Central memory CD4-positive, alpha-beta T cell (primary cell): ENCODE measurements at places on chromosomes 6 and 20.

DNA sequence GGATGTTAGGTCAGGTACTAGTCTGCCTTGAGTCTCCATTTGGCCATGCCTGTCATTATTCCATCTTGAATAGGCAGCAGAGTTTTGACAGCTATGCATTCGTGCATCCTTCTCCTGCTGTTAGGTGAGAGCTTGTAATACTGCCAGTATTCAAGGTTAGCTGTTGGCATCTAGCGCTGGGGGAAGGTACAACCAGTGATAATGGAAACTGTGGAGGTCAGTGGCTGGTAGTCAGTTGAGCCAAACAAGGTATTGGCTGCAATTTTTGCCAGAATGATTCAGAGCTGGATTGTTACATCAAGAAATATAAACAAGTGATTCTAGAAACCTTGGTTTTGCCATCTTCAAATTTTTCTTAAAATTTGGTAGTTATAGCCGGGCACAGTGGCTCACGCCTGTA, 6.5 kb downstream of the FAM8A1 start:
- DNase-seq, result no peak

GRCh38 chr6:6482256-6482655, 106.3 kb upstream of the LY86 start:
- DNase-seq, result no peak

DNA sequence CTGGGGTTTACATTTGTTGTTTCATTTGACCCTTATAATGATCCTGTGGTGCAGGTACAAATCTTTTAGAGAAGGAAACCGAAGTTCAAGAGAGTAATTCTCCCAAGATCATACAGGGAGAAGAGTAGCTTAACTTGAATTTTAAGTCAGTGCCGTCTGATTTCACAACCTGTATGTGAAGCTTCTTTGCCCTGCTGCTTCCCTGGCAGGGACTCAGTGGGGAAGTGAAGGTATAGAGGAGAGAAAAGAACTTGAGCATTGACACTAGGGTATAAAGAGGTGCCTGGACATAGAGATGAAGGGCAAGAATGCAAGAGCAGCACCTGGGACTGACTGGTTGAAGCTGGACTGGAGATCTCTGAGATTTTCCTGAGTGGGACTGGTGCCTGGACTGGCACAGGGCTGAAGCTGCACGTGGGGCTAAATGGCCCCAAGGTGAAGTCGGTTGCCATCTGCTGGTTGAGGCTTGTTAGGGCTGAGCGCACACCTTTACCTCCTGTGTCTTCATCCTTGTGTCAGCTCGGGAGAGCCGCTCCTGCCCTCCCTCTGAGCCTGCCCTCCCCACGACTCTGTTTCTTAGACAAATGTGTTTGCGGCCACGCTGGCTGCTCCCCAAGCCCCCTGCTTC, 41.8 kb downstream of the FARS2 start:
- DNase-seq, result peak; percentile 51

- DNase-seq, result no peak
Measured at GRCh38 chr6:43276577-43277305, 21.3 kb upstream of the SLC22A7 start.

GRCh38 chr6:168138436-168138835, 59.4 kb upstream of the FRMD1 start:
- no peak for DNase-seq
